Gastroesophageal sphincter (tissue), 4 donors: ENCODE measurements at places on chromosomes 1 and 21.

DNA sequence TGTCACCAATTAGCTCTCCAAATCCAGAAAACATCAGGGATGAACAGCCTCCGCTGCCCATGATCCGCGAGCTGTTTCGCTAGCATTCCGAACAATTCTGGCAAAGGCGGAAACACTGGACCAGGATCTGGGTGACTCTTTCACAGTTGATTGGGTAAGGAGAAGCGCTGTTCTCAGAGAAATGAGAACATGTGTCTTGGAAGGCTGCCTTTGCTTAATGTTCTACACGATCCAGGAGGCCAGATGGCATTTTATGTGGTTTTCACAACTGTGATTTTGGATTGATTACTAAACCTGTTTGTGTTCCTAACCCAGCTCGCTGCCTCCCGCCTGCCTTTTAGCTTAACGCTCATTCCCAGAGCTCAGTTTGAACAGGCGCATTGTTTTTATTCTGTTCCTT lies 144.0 kb downstream of the KIF26B start:
- ATAC-seq, result no peak

GRCh38 chr1:172970186-172970585 lies 80.6 kb downstream of the TNFSF18 start:
- ATAC-seq, result no peak

DNA sequence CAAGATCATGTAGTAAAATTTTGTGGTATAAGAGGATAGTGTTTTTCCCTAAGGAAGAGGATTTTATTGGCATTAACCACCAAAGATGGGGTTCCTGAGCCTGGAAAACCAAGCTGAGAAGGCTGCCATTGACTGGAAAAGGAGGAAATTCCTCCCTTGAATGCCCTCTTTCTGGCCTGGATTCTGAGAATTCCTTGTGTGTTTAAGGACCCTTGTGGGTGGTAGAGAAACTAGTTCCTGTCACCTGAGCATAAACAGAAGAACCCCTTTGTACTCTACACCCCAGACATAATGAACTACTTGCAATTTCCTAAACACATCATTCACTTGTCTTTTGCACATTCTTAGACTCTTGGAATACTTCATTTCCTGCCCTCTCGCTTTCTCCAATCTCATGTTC lies 33.1 kb upstream of the CEP350 start:
- ATAC-seq, result no peak

- no peak for ATAC-seq
Measured at GRCh38 chr1:232131715-232132391, 498.1 kb downstream of the SIPA1L2 start.

GRCh38 chr1:208149776-208150514 lies 94.2 kb downstream of the PLXNA2 start:
- ATAC-seq, result peak; percentile 50

DNA sequence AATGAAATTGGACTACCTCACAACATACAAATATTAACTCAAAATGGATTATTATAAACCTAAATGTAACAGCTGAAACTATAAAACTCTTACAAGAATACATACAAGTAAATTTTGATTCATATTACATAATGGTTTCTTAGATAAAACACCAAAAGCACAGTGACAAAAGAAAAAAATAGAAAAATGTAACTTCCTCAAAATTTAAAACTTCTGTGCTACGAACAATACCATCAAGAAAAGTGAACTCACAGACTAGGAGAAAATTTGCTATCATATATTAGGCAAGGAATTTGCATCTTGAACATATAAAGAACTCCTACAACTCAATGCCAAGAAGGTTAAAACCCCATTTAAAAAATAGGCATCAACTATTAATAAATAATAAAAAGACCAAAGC lies 31.2 kb downstream of the ANGPTL3 start:
- no peak for ATAC-seq

DNA sequence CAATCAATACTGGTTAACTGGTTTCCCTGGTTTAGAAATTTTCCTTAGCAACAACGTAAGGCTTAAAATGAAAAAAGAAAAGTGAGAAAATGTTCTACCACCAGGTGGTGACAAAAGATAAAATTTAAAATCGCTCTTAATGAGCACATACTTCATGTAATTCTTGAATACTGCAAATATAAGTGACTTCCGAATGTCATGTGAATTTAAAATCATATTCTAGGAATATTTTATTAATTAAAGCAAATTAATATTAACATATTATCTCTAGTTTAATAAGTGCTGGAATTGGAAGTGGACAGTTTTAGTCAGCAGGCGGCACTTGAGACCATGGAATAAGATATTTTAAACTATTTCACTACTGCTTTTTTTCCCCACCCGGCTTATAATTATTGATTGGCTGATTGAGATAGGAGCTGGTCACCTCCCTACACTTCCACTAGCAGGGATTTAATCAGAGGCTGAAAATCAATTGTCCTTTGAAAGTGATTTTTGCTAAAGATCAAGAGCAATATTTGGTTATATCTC lies 5.0 kb upstream of the ADAMTS1 start:
- no peak for ATAC-seq

DNA sequence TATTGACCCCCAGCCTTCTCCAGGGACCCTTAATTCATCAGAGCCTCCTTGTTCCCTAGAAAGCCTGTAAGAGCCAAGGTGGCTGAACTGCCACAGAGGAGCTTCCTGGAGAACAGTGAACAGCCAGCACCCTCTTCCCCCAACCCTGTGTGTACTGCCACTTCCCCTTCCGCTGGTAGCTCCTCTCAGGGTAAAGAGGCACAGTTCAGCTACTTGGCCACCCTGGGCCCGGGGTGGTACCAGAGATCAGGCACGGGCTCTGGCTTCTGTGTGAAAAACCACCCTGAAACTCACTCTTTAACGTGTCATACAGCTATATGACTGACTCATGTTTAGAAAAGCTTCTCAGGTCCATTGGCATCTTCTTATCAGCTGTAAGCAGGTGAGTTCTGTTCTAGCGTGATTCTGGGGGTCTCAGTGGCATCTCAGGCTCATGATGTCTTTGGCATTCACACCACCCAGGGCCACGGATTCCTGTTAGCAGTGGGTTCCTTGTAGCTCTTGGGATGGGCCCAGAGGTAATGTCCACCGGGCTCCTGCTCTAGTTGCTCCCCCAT lies 22.4 kb downstream of the ARMH1 start:
- ATAC-seq, result no peak

DNA sequence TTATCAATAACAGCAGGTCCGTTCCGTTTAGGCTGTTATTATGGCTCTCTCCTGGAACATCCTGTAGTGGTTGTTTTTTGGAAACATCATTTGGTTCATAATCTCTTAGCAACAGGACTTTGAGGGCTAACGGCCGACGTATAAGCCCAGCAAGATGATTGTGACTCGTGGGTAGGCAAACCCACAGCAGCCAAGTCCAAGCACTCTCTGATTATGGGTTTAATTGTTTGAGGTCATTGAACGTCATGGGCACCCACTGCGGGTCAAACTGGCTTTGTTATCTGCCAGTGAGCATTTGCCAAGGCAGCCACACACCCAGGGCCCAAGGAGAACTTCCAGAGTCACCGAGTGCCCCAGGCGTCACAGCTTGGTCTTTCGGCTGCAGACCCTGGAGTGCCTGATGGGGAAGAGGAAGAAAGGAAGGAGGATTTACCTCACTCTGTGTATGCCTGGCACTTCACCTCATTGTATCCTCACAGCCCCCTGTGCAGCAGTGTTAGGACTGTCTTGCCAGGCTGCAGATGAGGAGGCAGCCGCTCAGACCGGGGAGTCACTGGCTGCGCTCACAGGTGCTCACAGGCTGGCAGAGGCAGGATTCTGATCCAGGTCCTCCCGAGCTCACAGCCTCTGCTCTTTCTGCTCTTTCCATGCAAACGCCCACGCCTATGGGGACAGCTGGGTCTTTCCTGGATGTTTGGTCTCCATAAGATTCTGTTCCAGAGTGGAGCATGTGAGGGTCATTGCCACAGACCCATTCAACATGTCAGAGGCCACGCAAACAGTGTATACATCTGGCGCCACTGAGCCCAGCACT lies 30.8 kb upstream of the EPS8L3 start:
- no peak for ATAC-seq

GRCh38 chr1:47756006-47756405 lies 241.2 kb downstream of the TRABD2B start:
- ATAC-seq, result no peak

GRCh38 chr21:37219761-37220432 lies 47.2 kb downstream of the VPS26C start:
- no peak for ATAC-seq
